Epithelial cell of proximal tubule (primary cell): ENCODE measurements at places on chromosomes 2 and 18. TPM values are rescaled to one million over a fixed set of nuclear protein-coding genes. Genes with fewer than 3 reads are reported as not detected.

DNA sequence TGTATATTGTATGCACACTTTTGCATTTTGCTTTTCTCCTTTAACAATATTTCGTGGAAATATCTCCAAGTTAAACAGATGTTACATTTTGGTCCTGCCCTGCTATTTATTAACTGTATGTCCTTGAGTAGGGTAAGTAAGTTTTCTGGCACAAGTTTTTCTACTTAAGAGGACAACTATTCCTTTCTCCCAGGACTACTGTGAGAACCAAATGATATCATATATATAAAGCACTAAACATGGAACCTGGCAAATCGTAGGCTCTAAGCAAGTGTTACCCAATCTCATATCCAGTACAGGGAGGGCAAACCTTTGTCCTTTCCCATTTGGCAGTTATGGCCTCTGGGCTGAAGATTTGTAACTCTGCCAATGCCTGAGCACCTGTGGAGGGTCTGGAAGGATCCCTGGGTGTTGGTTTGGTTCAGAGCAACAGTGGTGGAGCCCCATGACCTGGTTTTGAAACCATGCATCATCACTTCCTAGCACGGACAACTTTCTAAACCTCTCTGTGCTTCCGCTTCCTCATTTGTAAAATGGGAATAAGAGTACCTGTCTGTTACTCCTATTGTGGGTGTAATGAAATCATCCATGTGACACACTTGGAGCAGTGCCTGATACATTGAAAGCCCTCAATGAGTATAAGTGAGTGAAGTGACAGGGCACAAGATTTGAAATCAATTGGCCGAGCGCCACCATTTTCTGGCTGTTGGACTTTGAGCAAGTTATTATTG, 28.3 kb upstream of the ICOS start:
- DNase-seq, result no peak

- no peak for DNase-seq
These were observed 33.6 kb downstream of the TWIST2 start for GRCh38 chr2:238881353-238882081.

DNA sequence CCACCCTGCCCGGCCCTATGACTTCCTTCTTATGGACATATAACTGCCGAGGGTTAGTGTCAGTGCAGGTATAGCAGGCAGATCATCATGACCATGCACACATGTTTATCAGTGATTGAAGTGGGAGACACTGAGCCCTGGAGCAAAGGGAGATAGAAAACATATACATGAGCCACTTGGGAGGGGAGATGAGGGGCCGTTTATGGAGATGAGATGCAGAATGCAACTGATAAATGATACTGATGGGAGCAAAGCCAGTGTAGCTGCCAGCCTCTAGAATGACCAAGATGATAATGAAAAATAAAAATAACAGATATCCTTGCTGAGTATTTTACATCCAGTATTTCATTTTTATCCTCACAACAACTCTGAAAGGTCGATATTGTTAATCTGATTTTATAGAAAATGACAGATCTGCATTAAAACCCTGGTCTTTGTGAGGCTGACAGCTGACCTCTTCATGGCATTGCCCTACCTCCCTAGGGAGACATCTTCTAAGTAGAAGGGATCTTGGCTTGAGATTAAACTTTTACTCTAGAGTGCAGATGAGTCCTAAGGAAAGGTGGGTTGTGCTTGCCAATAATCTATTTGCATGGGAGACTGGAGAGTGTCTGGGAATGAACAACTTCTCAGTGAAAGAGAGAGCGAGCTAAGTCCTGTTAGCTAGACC, 178.4 kb upstream of the LHCGR start:
- no peak for DNase-seq

- DNase-seq, result no peak
These were observed 441.9 kb upstream of the PKDCC start for GRCh38 chr2:41605914-41606313.

The HOXD3 gene
- total RNA-seq, result 8.2 and 9.4 TPM in 2 replicates

- no peak for DNase-seq
These were observed 39.5 kb downstream of the ZC3H6 start for GRCh38 chr2:112314856-112315255.

DNA sequence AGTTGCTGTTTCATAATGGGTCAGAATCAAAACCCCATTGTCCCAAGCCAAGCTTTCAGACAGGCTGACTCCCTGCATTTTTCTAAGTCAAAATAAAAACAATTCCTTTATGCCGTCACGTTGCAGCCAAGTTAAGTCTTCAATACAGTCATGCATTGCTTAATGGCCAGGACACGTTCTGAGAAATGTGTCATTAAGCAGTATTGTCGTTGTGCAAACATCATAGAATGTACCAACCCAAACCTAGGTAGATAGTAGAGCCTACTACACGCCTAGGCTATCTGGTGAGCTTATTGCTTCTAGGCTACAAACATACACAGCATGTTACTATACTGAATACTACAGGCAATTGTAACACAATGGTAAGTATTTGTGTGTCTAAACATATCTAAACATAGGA, 160.4 kb upstream of the FOSL2 start:
- no peak for DNase-seq

The EFR3B gene
- total RNA-seq, result 1.3 and 2.6 TPM in 2 replicates

The LOXHD1 gene
- not detected in 2 replicates for total RNA-seq

DNA sequence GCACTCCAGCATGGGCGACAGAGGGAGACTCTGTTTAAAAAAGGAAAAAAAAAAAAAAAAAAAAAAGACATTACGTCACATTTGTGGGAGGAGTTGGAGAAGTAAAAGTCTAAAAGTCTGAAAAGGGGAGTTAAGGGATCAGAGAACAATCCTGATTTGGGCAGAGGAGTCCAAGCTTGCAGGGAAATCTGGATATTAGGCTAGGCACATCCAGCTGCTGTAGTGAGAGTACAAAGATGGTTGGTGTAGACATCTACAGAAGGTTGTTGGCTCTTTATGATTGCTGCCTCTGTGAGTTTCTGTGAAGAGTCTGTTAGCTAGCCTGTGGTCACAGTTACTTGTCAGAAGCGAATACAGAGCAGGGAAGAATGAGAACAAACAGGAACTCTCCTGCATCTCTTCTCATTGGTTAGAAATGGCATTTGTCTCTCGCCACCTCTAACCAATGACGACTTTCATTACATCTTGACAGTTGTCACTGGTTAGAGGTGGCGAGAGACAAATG, 3.3 kb upstream of the OSBPL6 start:
- DNase-seq, result no peak

The EXOC6B gene
- 7.3 and 7.7 TPM in 2 replicates for total RNA-seq

The FOXD4L1 gene
- not detected in 2 replicates for total RNA-seq

- no peak for DNase-seq
These were observed 151.7 kb upstream of the ITGA4 start for GRCh38 chr2:181305301-181306123.

The CEP192 gene
- total RNA-seq, result 17.4 and 18.3 TPM in 2 replicates

GRCh38 chr2:105924932-105925331, 180.2 kb downstream of the NCK2 start:
- DNase-seq, result no peak

The ZSWIM2 gene
- total RNA-seq, result not detected in 2 replicates

- no peak for DNase-seq
These were observed 279.2 kb upstream of the THSD7B start for GRCh38 chr2:136486115-136486514.

DNA sequence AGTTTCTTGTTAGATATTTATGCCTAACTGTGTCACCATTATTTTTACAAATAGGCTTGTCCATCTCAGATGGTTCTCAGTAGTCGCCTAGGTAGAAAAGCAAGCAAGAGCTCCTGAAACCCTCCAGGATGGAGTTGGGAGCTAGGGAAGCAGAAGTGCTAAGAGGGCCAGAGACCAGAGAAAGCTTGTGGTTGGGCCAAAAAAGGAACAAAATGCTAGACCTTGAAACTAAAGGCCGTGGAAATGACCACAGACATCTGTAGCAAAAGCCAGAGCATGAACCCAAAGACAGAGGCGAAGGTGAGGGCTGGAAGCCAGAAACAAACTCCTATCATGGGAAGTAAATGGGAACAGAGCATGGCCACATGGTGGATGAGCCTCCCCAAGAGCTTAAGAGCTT, 29.9 kb upstream of the RMDN2 start:
- DNase-seq, result no peak

DNA sequence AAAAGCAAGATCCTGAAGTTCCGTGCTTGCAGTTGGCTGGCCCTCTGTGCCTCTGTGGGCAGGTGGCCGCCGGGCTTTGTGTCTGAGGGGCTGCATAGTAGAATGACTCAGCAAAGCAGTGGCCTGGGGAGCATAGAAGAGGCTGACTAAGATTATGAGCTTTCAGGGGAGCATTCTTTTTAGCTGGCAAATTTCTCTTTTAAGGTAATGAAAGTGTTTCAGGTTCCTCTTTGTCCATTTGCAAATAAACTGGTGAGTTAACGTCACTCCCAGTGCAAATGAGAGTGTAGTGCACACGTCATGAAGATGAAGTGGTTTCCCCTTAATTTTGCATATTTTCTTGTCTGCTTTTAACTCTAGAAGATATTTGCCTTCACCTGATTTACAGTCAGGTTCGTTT, 98.6 kb downstream of the BCL2L11 start:
- no peak for DNase-seq

GRCh38 chr18:54742659-54743604, 85.3 kb upstream of the RAB27B start:
- no peak for DNase-seq
